ENCODE measurements at places on chromosomes 3 and 15.

DNA sequence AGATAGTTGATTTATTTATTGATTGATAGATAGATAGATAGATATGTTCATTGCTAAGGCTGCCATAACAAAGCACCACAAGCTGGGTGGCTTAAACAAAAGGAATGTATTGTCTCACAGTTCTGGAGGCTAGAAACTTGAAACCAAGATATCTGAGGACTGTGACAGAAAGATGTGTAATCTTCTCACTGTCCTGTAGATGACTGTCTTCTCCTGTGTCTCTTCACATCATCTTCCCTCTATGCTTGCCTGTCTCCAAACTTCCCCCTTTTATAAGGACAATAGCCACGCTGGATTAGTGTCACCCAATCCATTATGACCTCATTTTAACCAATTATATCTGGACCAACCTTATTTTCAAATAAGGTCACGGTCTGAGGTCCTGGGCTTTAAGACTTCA, 40.9 kb downstream of the GNB4 start:
- no peak for DNase-seq

GRCh38 chr15:100224206-100225185, 117.3 kb downstream of the ADAMTS17 start:
- DNase-seq: no peak

- DNase-seq: no peak
These were observed 271.3 kb upstream of the RGMA start for GRCh38 chr15:93360318-93360717.

- no peak for DNase-seq
These were observed 100.3 kb downstream of the FSIP1 start for GRCh38 chr15:39682366-39682765.

- DNase-seq: peak; percentile 31
These were observed at the start of gene ZNF445 for GRCh38 chr3:44477312-44478030. Gene ZNF445 (minus strand): TSS chr3:44477670. CDS start chr3:44455549, 22,121 bp downstream.

DNA sequence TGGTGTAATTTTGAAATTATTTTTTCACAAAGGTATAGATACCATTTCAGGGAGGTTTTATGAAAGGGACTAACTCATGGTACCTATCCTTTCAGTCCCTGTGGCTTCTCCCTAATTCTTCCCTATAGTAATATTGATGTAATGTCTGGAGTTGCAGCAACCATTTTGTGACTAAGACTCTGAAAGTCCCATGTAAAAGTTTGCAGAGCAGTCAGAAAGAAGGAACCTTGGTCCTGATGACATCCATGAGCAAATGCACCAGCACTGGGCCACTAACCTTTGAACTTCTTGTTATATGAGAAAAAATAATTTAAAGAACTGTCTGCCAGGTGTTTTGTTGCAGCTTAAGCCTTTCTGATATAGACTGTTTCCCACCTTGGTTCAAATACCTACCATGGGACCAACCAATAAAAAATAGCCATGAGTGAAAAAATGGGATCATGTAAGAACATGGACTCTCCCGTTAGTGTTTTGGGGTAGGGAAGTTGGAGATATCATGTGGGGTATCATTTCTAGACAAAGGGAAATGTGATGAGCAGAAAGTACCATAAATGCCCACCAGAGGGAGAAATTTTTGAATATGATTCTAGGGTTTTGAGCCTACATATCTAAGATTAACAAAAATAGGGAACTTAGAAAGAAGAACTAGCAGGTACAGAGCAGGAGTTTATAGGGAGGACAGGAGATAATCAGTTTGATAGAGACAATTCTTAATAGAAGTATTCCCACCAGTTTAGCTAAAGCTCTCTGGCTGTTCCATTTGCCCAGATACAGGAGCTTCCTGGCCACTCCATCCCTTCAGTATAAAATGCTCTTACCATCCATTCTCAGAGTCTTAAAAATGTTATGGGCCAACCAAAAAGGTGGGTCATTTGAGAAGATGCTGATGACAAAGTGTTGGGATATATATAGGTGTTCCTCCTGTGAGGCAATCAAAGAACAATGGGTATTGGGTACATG, 3.4 kb upstream of the CPOX start:
- no peak for DNase-seq

- no peak for DNase-seq
These were observed 617.6 kb upstream of the UBE2E2 start for GRCh38 chr3:22585504-22585903.

- no peak for DNase-seq
These were observed 477.4 kb upstream of the WNT5A start for GRCh38 chr3:55964491-55964985.

GRCh38 chr3:161602475-161602874, 105.9 kb downstream of the OTOL1 start:
- DNase-seq: no peak

DNA sequence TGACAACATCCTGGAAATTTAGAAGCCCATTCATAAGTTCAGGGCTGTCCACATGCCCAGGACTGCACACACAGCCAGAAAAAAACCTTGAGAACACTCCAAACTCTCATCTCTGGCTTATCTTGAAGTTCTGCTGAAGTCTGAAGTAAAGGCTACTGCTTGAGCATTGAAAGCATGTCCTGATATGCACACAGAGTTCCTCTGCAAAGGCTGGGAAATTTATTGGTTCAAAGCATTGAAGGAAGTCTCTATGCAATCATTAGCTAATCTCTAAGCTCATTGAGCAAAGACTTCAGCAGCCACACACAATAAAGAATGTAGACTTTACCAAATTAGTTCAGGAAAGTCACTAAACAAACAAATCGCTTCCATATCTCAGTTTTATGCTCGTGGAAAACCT, 162.0 kb upstream of the STT3B start:
- DNase-seq: no peak

GRCh38 chr3:152159328-152159727, 109.4 kb upstream of the MBNL1 start:
- no peak for DNase-seq

- no peak for DNase-seq
These were observed 18.3 kb downstream of the CALML4 start for GRCh38 chr15:68186671-68187397.

GRCh38 chr3:37163262-37164015, 10.9 kb downstream of the LRRFIP2 start:
- no peak for DNase-seq

DNA sequence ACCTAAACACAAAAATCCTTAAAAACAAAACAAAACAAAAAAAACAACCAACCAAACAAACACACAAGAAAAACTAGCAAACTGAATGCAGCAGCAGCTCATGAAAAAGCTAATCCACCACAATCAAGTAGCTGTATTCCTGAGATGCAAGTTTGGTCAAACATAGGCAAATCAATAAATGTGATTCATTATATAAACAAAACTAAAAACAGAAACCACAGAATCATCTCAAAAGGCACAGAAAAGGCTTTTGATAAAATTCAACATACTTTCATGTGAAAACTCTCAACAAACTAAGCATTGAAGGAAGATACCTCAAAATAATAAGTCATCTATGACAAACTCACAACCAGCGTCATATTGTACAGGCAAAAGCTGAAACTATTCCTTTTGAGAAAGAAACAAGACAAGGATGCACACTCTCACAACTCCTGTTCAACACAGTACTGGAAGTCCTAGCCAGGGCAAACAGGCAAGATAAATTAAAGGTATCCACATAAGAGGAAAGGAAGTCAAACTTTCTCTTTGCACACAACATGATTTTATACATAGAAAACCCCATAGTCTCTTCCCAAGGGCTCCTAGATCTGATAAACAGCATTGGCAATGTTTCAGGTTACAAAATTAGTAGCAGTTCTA, 495.1 kb upstream of the SGO1 start:
- no peak for DNase-seq

DNA sequence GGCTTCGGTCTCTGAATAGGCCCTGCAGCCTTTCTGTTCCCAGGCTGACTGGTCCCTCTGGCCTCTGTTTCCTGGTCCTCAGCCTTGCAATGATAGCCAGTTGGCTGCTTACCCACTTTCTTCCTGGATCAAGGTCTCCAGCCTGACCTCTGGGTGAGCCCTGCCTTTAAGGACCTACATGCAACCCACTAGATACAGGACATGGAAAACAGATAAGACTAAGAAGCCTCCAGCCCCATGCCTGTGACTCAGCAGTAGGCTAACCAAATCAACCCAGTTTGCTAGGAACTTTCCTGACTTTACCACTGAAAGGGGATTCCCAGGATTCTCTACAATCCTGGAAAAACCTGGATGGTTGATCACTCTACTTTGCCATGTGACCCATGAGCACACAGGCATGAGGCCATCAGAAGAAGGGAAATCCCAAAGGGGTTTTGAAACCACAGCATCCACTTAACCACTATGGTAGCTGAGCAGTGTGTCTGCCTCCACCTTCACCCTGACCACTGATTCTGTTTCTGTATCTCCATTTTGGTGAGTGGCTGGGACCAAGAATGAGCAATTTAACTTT, 188.1 kb downstream of the CHST2 start:
- no peak for DNase-seq

DNA sequence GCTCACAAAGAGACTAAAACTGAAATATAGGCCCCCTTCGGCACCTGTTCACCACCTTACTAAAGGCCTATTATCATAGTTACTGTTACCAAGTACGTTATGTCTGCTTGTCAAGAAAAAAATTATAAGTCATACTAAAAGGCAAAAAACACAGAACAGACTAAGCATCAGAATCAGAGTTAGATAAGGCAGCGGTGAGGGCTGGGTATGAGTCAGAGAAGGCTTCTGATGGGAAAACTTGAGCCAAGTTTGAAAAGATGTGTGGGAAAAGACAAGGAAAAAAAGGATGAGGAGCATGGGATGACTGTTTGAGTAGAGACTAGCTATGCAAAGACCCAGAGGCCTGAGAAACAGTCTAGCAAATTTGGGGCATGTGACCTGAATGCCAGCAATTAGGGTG, 387.2 kb upstream of the SGO1 start:
- DNase-seq: no peak

- no peak for DNase-seq
These were observed 4.9 kb downstream of the MAN2A2 start for GRCh38 chr15:90907838-90908507.

DNA sequence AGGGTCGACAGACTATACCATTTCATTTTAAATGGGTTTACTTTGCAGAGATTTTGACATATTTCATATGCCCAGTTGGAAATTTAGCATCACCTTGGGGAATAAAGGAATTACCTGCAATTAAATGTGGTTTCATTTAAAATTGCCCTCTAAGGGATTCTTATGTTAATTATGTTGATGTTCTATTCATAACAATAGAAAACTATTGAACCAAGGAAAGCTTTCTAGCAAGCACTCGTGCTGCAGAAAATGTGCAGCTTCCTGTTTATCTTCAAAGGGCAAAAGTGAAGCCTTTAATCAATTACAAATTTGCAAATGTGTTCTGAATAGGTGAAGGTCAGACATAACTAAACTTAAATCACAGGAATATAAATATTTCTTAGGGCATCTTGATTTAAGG, 352.1 kb downstream of the CHST2 start:
- no peak for DNase-seq

- DNase-seq: no peak
These were observed 276.9 kb downstream of the TLE3 start for GRCh38 chr15:69820819-69821218.

- no peak for DNase-seq
These were observed at the start of gene CLDN11 for GRCh38 chr3:170418422-170419398. Gene CLDN11 (plus strand): TSS chr3:170418868. CDS start chr3:170419067, 199 bp downstream.

DNA sequence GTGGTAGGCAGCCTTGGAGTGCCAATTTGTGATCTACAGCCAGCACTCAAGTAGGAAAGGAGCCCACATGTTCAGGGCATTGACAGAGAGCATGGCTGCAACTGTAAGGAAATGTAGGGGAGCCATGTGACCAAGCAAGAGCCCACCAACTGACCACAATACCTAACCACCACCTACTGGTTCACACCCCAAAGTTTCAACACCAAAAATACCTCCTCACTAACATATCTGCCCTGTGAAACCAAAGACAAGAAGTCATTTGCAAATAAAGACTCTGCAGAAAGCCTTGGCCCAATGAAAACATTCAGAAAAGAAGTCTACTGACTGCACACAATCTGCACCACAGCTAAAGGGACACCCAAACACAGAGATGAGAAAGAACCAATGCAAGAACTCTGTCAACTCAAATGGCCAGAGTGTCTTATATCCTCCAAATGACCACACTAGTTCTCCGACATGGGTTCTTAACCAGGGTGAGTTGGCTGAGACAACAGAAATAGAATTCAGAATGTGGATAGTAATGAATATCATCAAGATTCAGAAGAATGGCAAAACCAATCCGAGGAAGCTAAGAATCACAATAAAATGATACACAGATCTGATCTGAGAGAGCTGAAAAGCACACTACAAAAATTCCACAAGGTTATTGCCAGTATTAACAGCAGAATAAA, 40.6 kb downstream of the SLC9C1 start:
- no peak for DNase-seq

DNA sequence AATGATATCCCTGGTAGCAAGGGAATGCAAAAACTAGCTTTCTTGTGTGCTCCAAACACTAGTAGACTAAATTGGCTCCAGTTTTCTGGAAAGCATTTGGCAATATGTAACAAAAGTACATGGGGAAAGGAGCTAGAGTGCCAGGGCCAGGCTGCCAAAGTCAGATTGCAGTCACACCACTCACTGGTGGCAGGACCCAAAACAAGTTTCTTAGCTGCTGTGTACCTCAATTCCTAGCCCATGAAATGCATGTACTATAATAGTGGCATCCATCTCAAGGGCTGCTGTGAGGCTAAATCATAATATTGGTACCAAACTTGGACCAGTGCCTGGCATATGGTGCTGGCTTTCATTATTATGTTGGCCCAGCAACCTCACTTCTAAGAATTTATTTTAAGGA, 49.3 kb downstream of the CLDN18 start:
- no peak for DNase-seq

DNA sequence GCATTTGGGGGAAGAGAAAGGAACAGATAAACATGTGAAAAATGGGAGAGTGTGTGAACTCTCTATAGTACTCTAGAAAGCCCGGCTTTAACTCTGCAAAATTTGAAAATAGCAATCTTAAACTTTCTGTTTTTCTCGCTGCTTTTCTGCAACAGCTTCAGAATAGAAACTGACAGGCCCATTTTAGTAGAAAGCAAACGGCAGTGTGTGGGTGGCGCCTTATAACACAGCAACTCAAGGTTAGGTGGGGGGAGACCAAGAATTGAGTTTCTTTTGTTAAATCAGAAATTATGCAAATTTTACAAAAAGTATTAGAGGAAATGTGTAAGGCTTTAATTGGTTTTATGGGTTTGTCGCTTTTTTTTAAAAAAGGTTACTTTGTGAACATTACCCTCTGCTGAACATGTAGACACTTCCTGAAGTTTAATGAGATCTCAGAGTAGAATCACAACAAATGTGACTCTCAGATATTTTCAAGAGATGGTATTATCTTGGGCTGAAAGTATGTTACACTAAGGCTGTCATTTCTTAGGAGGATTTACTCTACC, 107.0 kb downstream of the PTPRG start:
- DNase-seq: no peak

DNA sequence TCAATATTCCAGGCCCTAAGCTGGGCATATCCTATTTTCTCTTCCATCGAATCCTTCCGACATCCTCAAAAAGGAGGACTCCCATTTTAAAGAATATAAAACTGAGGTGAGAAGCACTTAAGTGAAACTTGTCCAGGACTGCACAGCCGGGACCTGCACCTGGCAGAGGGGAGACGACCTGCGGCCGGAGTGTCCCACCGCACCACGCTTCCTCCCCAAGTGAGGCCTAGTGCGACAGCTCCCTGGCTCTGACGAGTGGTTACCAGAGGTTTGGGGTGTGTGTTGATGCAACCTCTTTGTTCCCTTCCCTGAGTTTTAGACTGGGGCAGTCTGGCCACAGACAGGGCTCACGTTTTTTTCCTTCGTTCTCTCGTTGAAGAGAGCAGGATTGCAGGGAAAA, 24.9 kb upstream of the ATP2B2 start:
- DNase-seq: no peak

Data from stimulated activated CD4-positive, alpha-beta T cell treated with anti-CD3 and anti-CD28 coated beads, TNF-alpha, amount 100 ng/mL, for 1 hour (primary cell).